ENCODE measurements at places on chromosomes 12 and 14.

- DNase-seq, result no peak
These were observed 236.9 kb upstream of the SFSWAP start for GRCh38 chr12:131473741-131474709.

- DNase-seq, result no peak
These were observed 172.0 kb downstream of the RERGL start for GRCh38 chr12:17918013-17918412.

DNA sequence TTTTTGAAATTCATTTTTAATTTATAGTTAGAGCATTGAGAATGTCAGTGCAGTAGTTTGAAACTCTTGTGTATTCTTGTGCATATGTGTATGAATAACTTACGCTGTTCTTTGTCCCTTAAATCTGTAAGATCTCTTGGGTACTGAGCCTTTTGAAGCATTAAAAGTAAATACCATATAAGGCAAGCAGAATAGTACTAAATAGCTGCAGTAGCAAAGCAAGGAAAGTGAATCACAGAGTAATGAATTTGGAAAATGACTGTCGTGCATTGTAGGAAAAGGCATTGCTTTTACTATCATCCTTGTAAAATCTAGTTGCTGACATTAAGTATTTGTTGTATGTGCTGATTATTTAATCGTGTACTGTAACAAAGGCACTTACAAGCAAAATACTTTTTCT lies 12.1 kb downstream of the CNOT2 start:
- DNase-seq, result peak; percentile 38

- no peak for DNase-seq
These were observed at the start of gene TCL1A for GRCh38 chr14:95713596-95714371. Gene TCL1A (minus strand): TSS chr14:95714125. CDS start chr14:95714066, 59 bp downstream.

DNA sequence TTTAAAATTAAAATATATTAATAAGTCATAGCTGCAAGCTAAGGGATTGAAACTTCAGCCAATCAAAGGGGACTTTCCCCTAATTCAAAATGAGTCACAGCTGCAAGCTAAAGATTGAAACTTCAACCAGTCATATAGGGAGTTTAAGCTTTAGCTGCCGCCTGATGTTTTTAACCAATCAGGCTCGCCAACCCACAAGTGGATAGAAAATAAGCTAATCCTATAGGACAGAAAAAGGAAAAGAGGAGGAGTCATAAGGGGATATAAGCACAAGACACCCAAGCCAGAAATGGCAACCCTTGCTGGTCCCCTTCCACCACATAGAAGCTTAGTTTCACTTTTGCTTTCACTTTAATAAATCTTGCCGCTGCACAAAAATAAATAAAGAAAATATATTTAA lies 1154.6 kb downstream of the GALC start:
- DNase-seq, result no peak

- no peak for DNase-seq
These were observed 13.0 kb upstream of the FMNL3 start for GRCh38 chr12:49720214-49720613.

GRCh38 chr12:71162832-71163763 lies 5.3 kb upstream of the TSPAN8 start:
- DNase-seq, result no peak

DNA sequence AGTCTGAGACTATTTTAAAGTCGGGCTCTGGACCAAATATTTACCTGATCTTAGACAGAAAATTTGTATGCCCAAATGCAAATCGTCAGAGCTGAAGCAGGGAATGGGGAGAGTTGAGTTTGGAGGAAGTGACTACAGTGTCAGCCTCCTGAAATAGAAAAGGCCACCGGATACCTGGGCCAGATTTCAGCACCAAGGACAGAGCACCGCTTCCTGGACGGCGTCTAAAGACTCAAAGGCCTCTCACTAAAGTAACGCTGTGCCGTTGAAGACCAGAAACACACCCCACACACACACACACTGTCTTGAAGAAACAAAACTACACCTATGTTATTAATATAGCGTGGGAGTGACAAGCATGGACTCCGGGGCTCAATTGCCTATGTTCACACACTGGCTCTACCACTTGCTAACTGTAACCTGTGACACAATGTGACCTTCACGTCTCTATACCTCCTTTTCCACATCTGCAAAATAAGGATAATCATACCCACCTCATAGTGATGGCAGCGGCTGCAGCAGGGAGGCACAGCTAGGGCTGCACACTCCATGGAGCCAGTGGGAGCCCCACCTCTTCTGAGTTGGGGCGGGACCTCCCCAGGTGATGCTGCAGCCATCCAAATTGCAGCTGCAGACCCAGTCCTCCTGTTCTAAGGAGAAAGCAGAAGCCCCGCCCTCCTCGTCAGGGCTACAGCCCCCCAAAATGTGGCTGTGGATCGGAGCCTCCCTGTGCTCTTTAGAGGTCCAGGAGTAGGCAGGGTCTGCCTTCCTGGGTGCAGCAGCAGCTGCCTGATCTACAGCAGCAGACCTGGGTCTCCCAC lies 35.6 kb downstream of the KRT76 start:
- DNase-seq, result peak; percentile 45

DNA sequence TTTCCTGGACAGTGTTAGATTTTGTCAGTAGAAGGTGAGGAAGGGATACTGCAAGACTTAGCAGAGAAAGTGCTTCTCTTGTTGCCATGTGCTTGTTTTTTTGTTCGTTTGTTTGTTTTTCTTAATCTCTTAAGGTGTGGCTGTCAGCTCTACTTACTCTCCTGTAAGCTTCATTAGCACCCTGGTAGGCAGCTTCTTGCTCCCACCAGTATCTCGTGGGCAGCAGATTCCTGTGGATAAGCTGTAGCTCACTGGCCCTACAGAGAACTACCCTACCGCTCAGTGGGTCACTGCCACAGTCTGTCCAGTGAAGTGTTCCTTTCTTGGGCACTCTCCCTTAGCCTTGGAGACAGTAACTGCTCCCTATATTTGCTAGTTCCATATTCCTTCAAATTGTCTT lies 30.1 kb downstream of the VRK1 start:
- no peak for DNase-seq

Measured in kidney glomerular epithelial cell (primary cell).